NCI-H1694 (cell line): ENCODE measurements at places on chromosomes 11 and 22.
A peak's percentile ranks its signal among the peaks of the same experiment; 100 is the strongest.

- DNase-seq, result no peak
Measured at GRCh38 chr22:43114958-43115357, 4.4 kb downstream of the BIK start.

- DNase-seq, result no peak
Measured at GRCh38 chr22:24706054-24706453, 68.5 kb downstream of the PIWIL3 start.

DNA sequence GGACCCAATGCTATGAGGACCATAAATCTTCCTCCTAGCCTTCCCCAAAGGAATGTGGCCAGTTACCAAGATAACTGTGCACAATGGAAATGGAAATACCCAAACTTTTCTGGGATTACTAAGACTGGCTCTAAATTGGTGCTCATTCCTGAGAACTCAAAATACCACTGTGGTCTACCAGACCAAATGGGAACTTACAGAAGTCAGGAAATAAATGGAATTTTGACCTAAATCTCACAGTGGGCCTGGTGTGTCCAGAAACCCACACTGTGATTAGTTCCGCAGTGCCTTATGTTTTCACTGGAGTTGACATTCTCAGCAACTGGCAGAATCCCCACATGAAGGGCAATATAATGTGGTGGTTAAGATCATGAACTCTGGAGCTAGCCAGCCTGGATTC lies 99.4 kb upstream of the ZC3H12C start:
- no peak for DNase-seq

GRCh38 chr11:117000014-117000737 lies 98.1 kb downstream of the SIK3 start:
- no peak for DNase-seq

DNA sequence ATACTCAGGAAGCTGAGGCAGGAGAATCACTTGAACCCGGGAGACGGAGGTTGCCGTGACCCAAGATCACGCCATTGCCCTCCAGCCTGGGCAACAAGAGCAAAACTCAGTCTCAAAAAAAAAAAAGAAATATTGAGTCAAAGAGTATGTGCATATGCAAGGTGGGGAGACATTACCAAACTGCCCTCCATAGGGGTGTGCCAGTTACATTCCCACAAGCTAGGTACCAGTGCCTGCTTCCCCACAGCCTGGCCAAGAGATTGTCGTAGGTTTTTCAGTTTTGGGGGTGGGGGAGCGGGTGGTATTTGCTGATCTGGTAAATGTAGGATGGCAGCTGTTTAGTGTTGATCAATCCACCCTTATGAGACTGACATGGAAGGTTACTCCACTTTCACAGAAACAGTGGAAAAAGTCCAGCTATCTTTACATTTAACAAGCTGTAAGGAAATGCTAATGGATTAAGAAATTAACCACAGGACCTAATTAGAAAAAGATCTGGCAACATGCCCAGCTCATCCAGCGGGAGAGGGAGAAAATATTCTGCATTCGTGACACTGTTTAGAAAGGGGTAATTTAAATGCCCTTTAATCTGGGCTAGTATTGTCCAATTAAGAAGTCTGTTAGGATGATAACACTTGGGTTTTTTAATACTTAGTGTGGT lies 89.4 kb downstream of the PACS1 start:
- DNase-seq, result no peak

- no peak for DNase-seq
Measured at GRCh38 chr11:2737866-2738265, 38.1 kb upstream of the KCNQ1OT1 start.

- DNase-seq, result no peak
Measured at GRCh38 chr11:2193099-2193887, 21.7 kb upstream of the TH start.

GRCh38 chr11:131682373-131683015 lies 312.1 kb downstream of the NTM start:
- DNase-seq, result no peak

- DNase-seq, result no peak
Measured at GRCh38 chr11:118443590-118444218, 7.4 kb downstream of the KMT2A start.

GRCh38 chr11:133905677-133906156 lies 51.1 kb downstream of the IGSF9B start:
- no peak for DNase-seq

GRCh38 chr22:26812731-26813130 lies 155.3 kb downstream of the MIAT start:
- DNase-seq, result no peak

DNA sequence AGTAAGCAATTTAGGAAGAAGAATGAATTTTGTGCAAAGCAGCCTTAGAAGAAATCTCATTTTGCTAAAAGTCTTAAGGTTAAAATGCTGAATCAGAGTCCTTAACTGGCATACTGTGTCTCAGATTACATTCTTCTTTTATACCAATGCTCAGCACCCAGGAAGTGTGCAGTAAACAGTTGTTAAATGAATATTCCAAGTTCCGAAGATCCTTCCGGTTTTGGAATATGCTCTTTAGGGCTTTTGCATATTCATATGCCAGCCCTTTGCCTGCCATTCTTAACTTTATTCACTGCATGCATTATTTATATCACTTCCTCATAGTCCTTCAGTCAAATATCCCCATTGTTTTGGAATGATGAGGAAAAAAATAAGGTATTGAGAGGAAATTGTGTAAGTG lies 242.0 kb downstream of the DDX10 start:
- no peak for DNase-seq

- no peak for DNase-seq
Measured at GRCh38 chr22:31602259-31602952, 59.6 kb downstream of the PISD start.

DNA sequence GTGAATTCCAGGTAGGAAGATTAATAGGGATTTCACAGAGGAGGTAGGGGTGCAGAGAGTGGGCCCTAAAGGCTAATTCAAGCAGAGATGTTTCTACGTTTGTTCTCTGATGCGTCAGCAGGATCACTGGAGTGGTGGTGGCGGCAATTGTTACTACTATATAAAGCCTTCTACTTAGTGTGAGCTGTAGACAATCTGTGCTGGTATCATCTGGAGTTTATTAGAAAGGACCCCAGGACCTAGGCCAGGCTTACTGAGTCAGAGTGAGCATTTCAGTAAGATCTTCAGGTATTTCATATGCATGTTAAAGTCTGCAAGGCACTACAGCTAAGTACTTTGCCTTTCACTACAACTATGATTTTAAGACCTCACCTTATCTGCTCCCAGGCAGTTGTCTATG lies 59.5 kb downstream of the USP35 start:
- DNase-seq, result no peak

DNA sequence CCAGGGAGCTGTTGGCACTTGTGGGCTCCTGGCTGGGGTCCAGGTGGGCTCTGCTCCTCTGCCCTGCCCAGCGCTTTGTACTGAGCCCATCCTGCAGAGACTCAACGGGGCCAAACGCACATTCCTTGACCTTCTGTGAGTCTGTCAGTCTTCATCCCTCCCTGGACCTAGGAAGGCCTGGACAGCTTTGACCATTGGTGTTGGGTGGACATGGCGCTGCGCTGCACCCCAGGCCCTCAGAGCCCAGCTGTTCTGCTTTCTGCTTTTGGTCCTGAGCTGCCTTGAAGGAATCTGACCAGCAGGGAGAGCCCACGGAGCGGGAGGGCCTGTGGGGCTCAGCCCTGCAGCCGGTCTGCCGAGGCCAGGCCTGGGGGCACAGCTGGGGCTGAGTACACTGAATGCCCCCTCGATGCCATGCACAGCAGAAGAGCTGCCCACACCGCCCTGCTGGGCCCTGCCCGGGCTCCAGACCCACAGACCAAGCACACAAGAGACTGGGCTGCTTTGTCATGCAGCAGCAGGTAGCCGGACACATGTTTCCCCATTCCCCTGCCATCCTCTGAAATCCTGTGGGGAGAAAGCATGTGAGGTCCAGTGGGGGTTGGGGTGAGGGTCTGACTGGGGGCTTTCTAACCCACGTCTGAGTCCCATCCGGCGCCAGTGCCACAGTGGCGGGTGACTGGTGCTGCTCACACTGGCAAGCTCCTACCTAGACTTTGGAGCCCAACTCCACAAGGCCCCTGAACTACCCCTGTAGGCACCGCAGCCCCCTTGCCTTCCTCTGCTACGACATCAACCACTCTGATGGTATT lies 24.1 kb upstream of the CCDC188 start:
- no peak for DNase-seq

- DNase-seq, result no peak
Measured at GRCh38 chr22:39174498-39175352, 22.2 kb upstream of the CBX7 start.

- DNase-seq, result no peak
Measured at GRCh38 chr22:30434843-30435242, 9.3 kb downstream of the MTFP1 start.

DNA sequence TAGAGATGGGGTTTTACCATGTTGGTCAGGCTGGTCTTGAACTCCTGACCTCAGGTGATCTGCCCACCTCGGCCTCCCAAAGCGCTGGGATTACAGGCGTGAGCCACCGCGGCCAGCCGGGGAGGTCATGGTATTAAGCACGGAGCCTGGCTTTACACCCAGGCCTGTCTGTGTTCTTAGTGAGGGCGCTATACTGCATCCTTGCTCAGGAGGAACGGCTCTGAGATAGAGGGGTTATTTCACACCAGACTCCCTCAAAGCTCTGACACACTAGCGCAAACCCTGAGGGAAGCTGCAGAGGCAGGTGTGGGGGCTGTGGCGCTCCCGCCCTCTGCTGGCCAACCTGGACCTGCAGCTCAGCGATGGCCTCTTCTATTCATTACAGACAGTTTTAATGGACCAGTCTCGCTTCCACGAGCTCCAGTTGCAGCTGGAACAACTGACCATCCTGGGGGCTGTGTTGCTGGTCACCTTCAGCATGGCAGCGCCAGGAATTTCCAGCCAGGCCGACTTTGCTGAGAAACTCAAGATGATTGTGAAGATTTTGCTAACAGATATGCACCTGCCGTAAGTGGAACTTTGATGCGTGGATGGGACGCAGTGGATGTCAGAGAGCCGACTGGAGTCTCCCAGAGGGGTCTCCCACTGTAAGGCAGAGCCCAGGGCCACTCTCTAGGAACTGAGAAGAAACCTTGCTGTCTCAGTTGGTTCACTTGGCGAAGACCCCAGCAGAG lies 26.2 kb downstream of the TCP11L1 start:
- DNase-seq, result peak; percentile 44

DNA sequence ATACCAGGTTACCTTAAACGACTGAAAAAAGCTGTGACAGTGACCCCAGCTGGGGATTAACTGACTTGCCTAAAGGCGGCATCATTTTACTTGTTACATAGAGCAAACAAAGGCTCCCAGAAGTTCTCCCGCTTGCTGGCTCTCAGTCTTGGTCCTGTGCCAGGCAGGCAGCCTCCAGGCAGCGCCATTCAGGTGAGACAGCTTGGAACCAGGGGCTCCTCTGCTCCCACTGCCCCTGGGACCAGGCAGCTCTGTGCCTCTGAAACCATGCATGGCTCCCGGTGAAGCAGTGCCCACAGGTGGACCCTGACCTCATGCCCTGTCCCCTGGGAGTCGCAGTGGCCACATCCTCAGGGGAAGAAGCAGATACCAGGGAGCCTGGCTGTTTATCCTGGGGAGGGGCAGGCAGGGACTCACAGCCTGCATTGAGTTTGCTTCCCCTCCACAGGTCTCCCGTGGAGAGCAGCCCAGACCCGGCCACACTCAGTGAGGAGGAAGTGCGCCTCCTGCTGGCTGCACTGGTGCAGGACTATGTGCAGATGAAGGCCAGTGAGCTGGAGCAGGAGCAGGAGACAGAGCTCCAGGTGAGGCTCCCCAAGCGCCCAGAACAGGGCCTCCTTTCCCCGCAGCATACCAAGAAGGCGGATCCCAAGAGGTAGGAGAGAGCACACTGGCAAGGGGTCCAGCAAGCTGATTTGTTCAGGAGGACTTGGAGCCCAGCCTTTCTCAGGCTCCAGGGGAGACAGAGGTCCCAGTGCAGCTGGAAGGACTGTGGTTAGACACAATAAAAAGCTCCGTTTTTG lies 15.6 kb upstream of the CYP2R1 start:
- peak; percentile 71 for DNase-seq

DNA sequence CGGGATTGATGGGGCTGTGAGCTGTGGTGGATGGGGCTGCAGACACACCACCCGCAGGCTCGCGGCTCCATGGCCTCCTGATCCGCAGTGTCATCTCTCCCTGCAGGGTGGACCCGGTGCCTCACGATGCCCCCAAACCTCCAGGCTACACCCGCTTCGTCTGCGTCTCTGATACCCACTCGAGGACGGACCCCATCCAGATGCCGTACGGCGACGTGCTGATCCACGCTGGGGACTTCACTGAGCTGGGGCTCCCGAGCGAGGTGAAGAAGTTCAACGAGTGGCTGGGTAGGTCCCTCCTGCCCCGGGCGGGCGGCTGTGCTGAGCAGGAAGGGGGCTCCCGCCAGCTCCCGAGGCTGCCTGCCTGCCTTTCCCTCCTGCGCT lies 23.1 kb downstream of the MPPED1 start:
- DNase-seq, result no peak

DNA sequence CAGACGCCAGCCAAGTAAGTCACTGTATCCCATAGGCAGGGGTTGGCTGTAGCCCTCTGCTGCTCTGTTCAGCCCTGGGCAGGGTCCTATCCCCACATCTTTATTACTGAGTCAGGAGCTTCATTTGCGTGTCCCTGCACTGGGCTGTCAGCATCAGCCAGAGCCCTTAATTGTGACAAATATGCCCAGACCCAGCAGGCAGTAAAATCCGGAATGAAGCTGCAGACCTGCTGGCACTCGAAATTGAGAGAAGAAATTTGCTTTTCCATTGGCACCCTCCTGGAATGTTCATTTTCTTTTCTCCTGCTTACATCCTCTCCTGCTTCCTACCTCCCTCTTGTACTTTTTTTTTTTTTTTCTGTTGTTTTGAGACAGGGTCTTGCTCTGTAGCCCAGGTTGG lies 43.8 kb downstream of the CEP164 start:
- no peak for DNase-seq

GRCh38 chr22:26711205-26711963 lies 54.0 kb downstream of the MIAT start:
- DNase-seq, result no peak

GRCh38 chr11:119077839-119078238 lies 6.8 kb upstream of the HMBS start:
- no peak for DNase-seq

GRCh38 chr11:96219981-96220623 lies 122.9 kb downstream of the MAML2 start:
- DNase-seq, result no peak

- DNase-seq, result no peak
Measured at GRCh38 chr11:120215634-120216033, 4.8 kb downstream of the OAF start.
